Renal cortical epithelial cell (primary cell): ENCODE measurements at places on chromosomes 11 and 22. TPM values are rescaled to one million over a fixed set of nuclear protein-coding genes. Genes with fewer than 3 reads are reported as not detected.
A peak's percentile ranks its signal among the peaks of the same experiment; 100 is the strongest.

DNA sequence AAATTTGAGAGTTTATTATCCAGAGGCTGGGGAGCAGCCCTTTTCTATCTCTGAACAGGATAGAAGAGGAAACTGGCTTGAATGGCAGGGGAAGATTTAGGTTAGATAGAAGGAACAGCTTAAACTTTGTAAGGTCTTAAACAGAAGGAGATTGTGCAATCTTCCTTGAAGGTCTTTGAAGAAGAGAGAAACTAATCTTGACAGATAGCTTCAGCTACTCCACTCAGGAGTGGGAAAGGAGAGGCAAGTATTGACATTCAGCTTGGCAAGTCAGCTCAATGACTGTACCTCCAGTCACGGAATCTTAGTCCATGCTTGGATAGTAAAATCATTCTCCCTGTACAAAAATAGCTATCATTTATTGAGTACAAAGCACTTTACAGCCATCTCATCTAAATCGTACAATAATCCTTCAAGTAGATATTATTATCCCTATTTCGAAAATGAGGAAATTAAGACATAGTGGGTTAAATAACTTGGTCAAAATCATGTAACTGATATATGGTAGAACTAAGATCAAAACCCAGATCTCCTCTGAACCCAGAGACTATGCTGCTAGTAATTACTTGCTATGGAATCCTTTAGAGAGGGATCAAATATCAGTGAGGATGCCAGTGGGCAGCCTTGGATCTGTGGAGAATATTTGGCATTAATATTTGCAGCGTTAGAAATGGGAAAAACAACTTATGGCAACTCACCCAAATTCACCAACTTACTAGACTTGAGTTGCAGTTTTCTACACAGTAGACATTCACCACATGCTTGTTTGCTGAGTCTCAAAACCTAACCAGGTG, 14.6 kb downstream of the C11orf97 start:
- no peak for DNase-seq

- DNase-seq, result no peak
Observed at GRCh38 chr11:103789952-103790351, 246.5 kb upstream of the DDI1 start.

DNA sequence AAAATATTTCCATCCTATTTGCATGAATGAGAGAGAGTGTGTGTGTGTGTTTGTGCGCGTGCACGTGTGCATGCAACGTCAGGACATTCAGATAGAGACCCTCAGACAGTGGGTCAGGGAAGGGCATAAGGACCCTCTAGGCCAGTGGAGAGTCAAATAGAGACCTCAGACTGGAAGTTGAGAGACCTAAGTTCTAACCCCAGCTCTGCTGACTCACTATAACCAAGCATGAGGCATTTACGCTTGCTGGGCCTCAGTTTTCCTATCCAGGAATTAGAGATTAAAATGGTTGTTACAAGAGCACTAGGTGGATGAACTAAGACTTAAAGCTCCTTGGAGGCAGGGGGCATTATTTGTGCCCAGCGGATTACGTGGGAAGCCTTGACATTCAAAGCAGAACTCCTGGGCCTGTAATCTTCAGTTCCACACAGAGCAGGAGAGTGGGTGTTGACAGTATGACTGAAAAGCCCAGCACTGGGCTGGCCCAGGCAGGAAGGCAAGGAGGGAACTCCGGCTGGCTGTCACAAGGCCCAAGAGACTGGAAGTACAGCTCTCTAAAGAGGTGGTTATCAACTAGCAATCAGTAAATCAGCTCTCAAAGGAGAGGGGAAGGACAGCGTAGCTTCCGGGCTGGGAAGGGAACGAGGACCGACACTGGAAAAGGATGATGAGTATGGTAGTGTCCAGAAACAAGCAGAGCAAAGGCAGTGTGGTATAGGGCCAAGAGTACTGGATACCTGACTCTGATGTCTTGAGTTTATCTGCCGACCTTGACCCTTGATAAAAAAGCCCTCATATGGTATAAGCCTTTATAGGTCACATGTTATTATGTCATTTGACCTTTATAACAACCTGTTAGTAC, 9.2 kb downstream of the RHOG start:
- DNase-seq, result no peak

- DNase-seq, result no peak
Observed at GRCh38 chr11:1224111-1224490, 1.2 kb downstream of the MUC5B start.

DNA sequence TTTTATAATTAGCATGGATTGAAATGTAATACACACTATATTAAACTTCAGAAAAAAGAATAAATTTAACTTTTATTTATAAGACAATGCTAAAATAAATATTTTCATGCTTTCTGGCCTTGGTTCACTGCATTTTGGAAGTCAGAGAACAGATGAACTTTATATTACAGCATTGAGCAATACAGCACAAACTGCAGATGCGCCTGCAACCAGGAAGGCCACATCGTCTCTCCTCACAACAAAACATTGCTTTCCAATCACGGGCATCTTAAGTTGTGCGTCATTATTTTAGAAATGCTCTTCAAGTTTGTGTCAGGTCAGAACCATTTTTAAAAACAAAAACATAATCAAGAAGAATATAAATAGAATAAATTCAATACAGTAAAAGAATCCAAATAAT, 89.3 kb upstream of the CEP126 start:
- DNase-seq, result no peak

- DNase-seq, result no peak
Observed at GRCh38 chr11:132008872-132009271, 638.5 kb downstream of the NTM start.

DNA sequence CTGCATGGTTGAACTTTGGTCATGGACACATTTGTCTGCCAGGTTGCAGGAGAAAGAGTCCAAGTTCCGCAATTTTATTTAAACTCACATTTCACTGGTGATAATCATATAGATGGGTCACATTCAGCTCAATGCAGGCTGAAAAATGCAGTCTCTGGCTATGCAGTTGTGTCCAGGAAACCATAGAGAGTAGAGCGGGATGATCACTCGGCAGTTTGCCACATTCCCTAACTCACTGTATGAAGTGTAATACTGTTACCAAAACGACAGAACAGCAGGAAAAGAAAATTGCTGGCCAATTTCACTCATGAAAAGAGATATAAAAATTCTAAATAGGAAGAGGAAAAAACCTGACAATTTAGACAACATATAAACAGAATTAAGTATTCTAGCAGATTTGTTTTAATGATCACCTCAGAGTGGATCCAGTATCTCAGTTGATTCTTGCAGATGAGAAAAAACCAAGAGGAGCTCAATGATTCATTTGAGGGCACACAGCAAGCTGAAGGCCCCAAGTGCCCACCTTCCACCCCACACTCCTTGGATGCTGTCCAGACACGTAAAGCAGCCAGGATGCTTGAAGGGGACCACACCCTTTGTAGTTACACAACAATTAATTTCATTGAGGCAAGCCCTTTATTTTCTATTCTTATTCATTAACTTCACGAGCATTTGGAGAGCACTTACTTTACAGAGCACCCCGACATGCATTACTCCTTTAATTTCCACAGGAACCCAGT, 422.3 kb downstream of the SOX6 start:
- no peak for DNase-seq

DNA sequence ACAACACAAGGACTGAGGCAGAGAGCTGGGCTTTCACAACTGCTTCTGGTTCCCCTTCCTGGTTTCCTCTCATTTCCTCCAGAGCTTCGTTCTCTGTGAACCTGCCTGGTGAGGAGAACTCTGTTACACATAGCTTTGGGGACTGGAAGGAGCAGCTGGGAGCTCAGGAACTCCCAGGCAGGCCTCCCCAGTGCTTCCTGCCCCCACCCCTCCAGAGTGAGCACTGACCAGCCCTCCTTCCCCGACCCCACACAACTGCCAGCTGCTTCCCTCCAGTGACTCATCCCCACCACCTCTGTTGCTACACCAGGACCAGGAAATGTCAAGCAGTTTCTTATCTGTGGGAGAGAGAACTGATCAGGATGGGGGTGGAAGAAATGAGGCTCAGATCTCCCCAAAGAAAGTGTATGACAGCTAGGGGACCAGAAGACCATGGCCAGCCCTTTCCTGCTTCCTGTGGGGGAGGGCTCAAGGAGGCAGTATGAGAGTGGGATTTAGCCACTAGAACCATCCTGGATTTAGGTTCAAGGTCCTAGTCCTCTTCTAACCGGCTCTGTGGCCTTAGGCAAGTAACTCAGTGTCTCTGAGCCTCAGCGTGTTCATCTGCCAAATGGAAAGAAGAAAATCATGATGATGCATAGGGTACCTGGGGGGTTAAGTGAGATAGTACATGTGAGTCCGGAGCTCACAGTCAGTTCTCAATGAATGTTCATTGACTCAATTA, 4.5 kb upstream of the TP53I11 start:
- DNase-seq, result peak; percentile 72

- DNase-seq, result no peak
Observed at GRCh38 chr22:50015451-50016307, 3.1 kb upstream of the IL17REL start.

GRCh38 chr11:61966734-61967115, 709 bp downstream of the FTH1 start:
- no peak for DNase-seq

- DNase-seq, result no peak
Observed at GRCh38 chr11:47714554-47715081, 551 bp downstream of the AGBL2 start.

GRCh38 chr22:29266564-29267461, 968 bp downstream of the RHBDD3 start:
- DNase-seq, result no peak

GRCh38 chr22:23753385-23753784, 840 bp downstream of the VPREB3 start:
- no peak for DNase-seq

DNA sequence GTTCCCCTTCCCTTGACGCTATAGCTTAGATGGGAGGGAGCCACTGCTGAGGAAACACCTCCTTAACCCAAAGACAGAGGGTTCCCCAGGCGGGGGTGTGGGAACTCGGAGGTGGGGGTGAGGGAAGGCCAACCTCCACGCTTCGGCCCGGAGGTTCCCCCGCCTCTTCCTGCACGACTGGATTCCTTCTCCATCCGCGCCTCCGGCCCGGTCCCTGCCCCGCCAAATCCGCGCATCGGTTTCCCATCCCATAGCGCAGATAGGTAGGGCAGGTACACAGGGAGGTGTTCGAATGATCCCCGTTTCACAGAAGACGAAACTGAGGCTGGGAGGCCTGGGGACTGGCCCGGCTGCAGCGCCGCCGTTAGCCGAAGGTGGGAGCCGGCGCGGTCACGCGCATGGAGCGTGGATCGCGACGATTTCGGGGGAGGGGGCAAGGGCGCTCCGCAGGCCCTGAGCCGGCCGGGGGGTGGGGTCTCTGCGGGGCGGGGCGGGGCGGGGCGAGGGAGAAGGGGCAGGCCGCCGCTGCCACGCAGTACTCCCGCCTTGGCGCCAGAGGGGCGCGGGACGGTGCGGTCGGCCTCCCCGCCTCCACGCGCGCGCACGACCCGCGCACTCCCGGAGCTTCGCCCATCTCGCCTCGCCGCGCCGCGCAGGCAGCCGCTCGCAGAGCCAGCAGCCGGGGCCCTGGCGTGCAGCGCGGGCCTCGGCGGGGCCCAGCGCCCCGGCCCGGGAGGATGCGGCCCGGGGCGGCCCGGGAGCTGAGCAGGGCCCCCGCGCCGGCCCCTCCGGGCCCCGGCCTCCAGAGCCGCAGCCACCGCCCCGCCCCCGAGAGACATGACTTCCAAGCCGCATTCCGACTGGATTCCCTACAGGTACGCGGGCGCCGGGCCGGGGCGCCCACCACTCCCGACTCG, at the start of gene TUB:
Gene TUB (plus strand): TSS at position 538 of the 917 bp plus-strand sequence. CDS start 300 bp downstream, at position 838.
- no peak for DNase-seq

The ACRV1 gene
- not detected in 2 replicates for total RNA-seq

The TRIM51 gene
- not detected in 2 replicates for total RNA-seq

The SCN3B gene
- 0.20 and 0.35 TPM in 2 replicates for total RNA-seq

The ARHGAP42 gene
- total RNA-seq, result 15.8 and 24.5 TPM in 2 replicates

The PRG2 gene
- not detected in 2 replicates for total RNA-seq

The MRGPRX3 gene
- not detected in 2 replicates for total RNA-seq

The DCDC1 gene
- 0.35 and 6.8 TPM in 2 replicates for total RNA-seq

The ZFP91 gene
- total RNA-seq, result 42.1 and 56.1 TPM in 2 replicates

The SYVN1 gene
- 17.2 and 49.8 TPM in 2 replicates for total RNA-seq

The PAMR1 gene
- 0.52 and 1.8 TPM in 2 replicates for total RNA-seq

The ARFIP2 gene
- total RNA-seq, result 64.5 and 78.0 TPM in 2 replicates

The C22orf15 gene
- total RNA-seq, result not detected in 2 replicates

The TEX54 gene
- not detected in 2 replicates for total RNA-seq

The SAA1 gene
- 137 and 322 TPM in 2 replicates for total RNA-seq

The TMEM86A gene
- total RNA-seq, result 4.2 and 18.8 TPM in 2 replicates
